Urinary bladder (tissue), 4 donors: ENCODE measurements at places on chromosomes 6 and 20. TPM values are rescaled to one million over a fixed set of nuclear protein-coding genes. Genes with fewer than 3 reads are reported as not detected.

GRCh38 chr6:31038559-31038958 is 28.3 kb downstream of the MUC22 start:
- DNase-seq: no peak

DNA sequence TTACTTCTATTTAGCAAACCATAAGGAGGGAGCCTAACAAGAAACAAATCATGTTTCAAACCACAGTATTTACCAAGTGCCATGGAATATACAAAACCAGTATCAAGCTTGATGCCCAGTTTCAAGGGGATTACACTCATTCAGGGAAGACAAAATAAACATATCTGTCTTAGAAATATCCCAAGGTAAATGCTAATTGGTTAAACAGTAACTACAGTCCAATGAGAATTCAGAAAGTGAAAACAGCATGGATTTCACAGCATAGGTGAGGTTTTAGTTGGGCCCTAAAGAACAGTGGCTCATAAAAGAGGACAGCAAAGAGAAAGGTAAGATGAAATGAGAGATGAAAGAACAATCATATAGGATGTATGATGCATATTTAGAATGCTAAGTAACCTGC is 110.3 kb downstream of the CHD6 start:
- no peak for DNase-seq

- DNase-seq: peak; percentile 72
Measured at GRCh38 chr20:37192137-37192854, 12.9 kb upstream of the MROH8 start.

GRCh38 chr6:165599121-165599520 is 63.9 kb downstream of the PDE10A start:
- no peak for DNase-seq

The ENPP1 gene
- 45.3 TPM for total RNA-seq
